ENCODE measurements at places on chromosomes 7 and 10. TPM values are rescaled to one million over a fixed set of nuclear protein-coding genes. Genes with fewer than 3 reads are reported as not detected.

GRCh38 chr7:5396999-5397663 is 26.5 kb downstream of the TNRC18 start:
- peak overlapping the region; percentile 81 for H3K4me3 ChIP-seq
- H3K36me3 ChIP-seq = peaks cover 22% of the 10 kb centered on the region
- H3K4me1 ChIP-seq = peaks cover 10% of the 10 kb centered on the region
- peak overlapping the region; percentile 91 for H3K27ac ChIP-seq

DNA sequence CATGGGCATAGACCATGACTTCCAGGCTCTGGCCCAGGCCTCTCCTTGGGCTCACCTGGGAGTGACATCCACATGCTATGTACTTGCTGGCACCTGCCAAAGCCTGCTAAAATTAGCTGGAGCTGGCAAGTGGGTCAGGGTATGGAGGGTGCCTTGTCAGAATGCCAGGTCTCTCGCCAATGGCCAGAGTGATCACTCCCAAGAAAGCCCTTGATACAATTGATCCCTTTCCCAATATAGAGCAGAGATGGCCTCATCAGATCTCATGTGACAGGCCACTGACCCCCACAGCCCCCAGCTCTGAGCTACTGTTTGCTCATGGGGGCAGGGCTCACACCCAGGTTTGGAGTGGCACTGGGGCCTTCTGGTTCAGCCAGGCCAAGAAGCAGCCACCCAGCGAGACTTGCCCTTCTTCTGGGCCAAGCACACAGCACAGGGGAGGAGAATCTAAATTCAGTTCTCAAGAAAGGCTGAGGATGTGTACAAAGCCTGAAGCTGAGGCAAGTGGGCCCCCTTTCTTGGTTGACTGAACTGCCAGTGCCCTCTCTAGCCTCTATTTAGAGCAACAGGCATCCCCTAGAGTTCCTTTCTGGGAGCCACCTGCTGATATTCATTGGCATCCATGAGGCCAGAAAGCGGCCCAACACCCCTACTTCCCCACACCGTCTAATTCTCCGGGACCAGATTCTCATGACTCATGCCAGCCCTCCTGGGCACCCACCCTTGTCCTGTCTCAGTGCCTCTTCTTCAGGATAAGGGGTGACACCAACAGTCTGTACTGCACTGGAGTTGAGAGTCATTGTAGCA is 18.9 kb upstream of the MYL7 start:
- H3K27ac ChIP-seq = no peak overlapping the region
- no peak overlapping the region for H3K4me3 ChIP-seq
- no peaks in the 10 kb centered on the region for H3K27me3 ChIP-seq
- peaks cover 21% of the 10 kb centered on the region for H3K4me1 ChIP-seq
- H3K36me3 ChIP-seq = no peaks in the 10 kb centered on the region
- peak; percentile 45 for DNase-seq

DNA sequence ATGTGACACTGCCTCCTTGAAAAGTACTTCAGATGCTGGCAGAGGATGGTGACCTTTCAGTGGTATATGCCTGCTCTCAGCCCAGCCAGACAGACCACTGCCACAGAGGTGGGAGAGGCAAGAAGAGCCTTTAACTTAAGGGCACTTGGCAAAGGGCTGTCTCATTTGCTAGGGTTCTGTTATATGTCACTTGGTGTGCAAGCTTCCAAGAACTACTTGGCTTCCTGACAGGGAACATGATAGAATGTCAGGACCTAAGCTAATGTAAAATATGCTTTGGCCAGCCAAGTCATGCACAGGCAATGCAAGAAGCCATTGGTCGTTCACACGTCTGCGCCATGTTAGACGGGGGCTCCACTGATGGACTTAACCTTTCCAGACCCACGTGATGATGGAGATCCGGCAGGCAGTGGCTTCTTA is 54.7 kb downstream of the RBM20 start:
- no peak overlapping the region for H3K27ac ChIP-seq
- DNase-seq = no peak

- peak; percentile 11 for DNase-seq
- H3K27ac ChIP-seq = no peak overlapping the region
- H3K4me1 ChIP-seq = peaks cover 17% of the 10 kb centered on the region
- H3K27me3 ChIP-seq = no peaks in the 10 kb centered on the region
These were observed 3.5 kb downstream of the GLCCI1 start for GRCh38 chr7:7972128-7972527.

- H3K4me1 ChIP-seq = peaks cover 40% of the 10 kb centered on the region
- H3K27ac ChIP-seq = no peak overlapping the region
- no peaks in the 10 kb centered on the region for H3K27me3 ChIP-seq
- no peaks in the 10 kb centered on the region for H3K36me3 ChIP-seq
These were observed 348.5 kb downstream of the CXCL12 start for GRCh38 chr10:44036425-44036824.

GRCh38 chr10:109412353-109412752 is 511.0 kb downstream of the XPNPEP1 start:
- H3K4me1 ChIP-seq = no peaks in the 10 kb centered on the region
- no peaks in the 10 kb centered on the region for H3K36me3 ChIP-seq
- H3K4me3 ChIP-seq = no peak overlapping the region
- no peak for DNase-seq
- H3K27ac ChIP-seq = no peak overlapping the region
- H3K27me3 ChIP-seq = no peaks in the 10 kb centered on the region

- H3K4me3 ChIP-seq = no peak overlapping the region
- no peak overlapping the region for H3K27ac ChIP-seq
- no peaks in the 10 kb centered on the region for H3K4me1 ChIP-seq
- DNase-seq = no peak
- no peaks in the 10 kb centered on the region for H3K27me3 ChIP-seq
- no peaks in the 10 kb centered on the region for H3K36me3 ChIP-seq
These were observed 111.5 kb downstream of the NPY start for GRCh38 chr7:24395512-24395911.

ECD gene
- 35.4 TPM for total RNA-seq

ENTPD1 gene
- total RNA-seq = 10.6 TPM

PDE1C gene
- 143 TPM for total RNA-seq

OPN4 gene
- total RNA-seq = not detected

HEPACAM2 gene
- under 0.01 TPM for total RNA-seq

TMEM236 gene
- under 0.01 TPM for total RNA-seq
